Stomach (tissue), 19 donors: ENCODE measurements at places on chromosomes 6 and 20.

- DNase-seq, result no peak
Measured at GRCh38 chr6:150673720-150674346, 74.1 kb downstream of the PLEKHG1 start.

DNA sequence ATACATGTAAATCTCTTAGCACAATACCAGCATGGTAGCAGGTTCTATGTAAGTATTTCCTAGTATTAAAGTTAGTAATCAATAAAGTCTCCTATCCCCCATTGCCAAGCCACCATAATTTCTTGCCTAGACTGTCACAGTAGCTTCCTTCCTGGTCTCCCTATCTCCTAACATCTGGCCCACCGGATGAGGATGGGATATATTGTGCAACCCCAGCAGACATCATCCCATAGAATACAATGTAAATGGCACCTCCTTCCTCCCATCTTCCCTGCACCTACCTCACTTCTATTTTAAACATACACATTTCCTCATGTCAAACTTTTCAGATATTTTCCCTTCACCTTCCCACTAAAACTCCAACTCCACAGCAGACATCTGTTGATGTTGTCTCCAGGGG, 3.5 kb upstream of the BTN3A1 start:
- no peak for DNase-seq

DNA sequence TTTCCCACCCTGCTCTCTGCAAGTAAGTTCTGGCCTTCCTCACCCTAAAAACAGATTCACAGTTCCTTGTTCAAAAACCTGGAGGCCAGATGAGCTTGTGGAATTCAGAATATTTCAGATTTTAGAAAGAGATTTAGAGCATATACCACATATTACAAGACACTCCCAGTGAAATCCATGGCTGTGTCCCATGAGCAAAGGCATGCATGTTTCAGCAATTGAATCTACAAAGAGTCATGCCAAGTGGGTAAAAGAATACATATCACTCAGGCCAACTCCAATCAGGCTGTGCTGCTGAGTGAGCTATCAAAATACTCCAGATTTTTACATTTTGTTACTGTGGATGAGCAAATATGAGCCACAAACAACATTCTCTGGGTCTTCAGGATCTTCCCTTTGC, 10.2 kb upstream of the NEDD9 start:
- DNase-seq, result no peak

- DNase-seq, result no peak
Measured at GRCh38 chr6:88454658-88455057, 288.5 kb upstream of the CNR1 start.

GRCh38 chr6:111872401-111873177, 663 bp downstream of the FYN start:
- DNase-seq, result peak; percentile 84

DNA sequence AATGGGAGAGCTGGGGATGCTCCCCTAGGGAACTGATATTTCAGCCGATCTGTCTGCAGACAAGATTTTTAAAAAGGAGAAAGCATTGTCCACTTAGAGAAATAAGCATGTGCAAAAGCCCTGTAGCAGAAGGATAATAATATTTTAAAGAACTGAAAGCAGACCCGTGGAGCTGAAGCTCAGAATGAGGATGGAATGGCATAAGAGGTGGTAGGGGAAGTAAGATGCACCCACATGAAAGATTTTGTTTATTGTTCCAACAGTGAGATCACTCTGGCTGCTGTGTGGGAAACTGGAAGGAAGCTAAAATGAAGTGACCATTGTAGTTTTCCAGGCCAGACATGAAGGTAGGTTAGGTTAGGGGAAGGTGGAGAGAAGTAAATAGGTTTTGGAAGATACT, 266.4 kb upstream of the PRDM1 start:
- DNase-seq, result no peak

DNA sequence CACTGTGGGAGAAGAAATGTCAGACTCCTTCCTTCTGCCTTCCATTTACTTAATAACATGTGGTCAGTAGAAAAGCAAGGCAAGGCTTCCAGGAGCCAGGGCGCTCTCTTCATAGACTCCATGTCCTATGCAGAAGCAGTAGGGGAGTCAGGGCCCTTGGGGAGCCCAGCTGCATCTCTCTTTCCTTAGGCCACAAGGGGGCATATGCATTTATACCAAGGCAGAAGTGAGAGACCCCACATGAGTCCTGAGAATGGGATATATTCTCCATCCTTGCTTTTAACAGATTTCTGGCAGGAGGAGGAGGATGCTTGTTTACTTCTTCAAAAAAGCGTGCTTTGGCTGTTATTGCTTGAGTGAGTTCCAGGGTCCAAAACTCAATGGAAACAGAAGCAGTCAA, 198.5 kb downstream of the HIVEP2 start:
- DNase-seq, result peak; percentile 44

DNA sequence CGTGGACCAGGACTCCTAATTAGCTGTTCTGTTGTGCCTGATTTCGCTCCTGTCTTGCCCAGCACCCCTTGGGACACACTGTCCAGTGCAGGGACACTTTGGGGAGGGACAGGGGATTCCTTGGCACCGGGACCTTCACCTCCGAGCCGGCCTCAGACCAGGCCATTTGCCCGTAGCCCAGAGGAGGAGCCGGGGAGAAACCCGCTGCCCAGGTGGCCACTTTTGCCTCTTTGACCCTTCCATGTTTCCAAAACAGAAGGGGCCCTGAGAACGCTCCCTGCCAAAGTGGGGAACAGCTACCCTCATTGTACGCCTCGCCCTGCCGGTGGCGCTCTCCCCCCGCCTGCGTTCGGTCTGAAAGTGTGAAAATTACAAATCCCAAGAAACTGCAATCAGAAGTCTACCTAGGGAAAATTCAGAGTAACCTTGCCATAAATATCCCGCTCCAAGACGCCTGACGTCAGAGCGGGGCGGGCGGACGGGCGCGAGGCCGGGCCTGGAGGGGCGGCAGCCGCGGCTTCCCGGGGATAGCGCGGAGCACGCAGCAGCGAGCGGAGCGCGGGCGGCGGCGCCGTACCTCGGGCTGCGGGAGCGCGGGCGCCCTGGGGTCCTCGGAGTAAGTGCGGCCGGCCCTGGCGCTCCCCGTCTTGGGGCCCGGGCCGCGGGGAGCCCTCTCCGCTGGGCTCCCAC, at the start of gene DAAM2:
TSS of gene DAAM2 (plus strand) at position 527 of the 690 bp plus-strand sequence. CDS start 63,927 bp downstream, outside the sequence.
- DNase-seq, result peak; percentile 64

DNA sequence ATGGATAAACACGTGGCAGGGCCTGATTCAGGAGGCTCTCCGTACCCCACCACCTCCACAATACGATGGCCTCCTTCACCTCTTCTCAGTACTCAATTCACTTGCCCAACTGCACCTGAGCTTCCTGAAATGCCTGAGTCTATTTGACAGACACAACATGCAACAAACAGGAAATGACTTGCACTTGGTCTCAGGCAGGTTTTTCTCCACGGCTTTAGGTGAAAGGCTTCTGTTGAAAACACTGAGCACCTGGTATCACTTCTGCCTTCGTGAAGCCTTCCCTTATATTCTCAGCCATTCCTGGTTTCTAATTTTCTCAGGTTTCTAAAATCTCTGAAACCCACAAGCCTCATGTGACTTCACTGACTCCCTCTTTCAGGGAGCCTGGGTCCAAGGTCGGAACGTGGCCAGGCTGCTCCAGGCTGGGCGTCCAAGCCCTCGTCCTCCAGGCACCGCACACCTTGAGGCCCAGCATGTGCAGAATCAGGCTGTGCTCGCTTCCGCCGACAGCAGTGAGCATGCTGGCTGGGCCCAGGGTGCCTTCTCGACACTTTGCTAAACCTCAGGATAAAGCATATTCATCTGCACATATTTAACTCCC, 34.7 kb downstream of the TAF4 start:
- DNase-seq, result no peak

DNA sequence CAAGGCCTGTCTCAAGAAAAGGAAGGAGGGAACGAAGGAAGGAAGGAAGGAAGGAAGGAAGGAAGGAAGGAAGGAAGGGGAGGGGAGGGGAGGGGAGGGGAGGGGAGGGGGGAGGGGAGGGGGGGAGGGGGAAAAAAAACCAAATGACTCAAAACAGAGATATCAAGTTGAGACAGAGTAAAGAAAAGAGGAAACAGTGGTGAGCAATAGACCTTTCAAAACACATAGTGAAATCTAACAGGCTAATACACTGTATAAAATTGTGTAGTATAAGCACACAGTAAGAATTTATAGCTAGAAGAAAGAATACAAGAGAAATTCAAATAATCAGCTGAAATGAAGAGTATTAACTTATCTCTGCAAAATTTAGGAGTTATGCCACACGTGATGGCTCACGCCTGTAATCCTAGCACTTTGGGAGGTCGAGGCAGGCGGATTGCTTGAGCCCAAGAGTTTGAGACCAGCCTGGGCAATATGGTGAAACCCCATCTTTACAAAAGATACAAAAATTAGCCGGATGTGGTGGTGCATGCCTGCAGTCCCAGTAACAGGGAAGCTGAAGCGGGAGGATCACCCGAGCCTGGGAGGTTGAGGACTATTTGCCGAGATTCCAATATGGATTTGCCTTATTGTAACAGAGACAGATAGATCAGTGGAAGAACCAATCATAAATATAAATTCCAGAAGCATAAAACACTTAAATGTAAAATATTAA, 123.2 kb downstream of the PRND start:
- no peak for DNase-seq

- peak; percentile 53 for DNase-seq
Measured at GRCh38 chr20:48621376-48622078, 206.3 kb downstream of the PREX1 start.

- no peak for DNase-seq
Measured at GRCh38 chr20:39829256-39829655, 859.8 kb downstream of the MAFB start.

GRCh38 chr6:141123049-141123448, 1009.7 kb upstream of the GJE1 start:
- DNase-seq, result no peak

GRCh38 chr20:10924644-10925201, 250.9 kb upstream of the JAG1 start:
- no peak for DNase-seq
